PC-9 (cell line): ENCODE measurements at places on chromosomes 6 and 20.

DNA sequence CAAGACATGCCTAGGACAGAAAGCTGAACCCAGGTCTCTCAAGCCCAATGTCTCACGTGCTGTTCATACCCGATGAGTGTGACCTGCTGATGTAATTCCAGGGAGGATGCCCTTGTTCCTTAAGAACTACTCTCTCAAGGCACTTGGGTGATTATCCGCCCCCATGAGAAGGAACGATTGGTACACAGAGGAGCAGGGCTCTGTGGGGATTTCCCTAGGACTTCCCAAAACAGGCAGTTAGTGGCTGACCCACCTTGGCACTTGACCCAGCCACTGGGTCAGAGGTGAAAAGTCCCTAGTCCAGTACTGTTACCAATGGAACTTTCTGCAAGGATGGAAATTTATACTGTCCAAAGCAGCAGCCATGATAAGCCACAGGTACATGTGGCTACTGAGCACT, 9.2 kb upstream of the BPIFB6 start:
- DNase-seq, result no peak

GRCh38 chr20:6769903-6770785, 2.7 kb downstream of the BMP2 start:
- DNase-seq, result no peak

GRCh38 chr6:73209117-73209516, 16.2 kb downstream of the KHDC1L start:
- DNase-seq, result no peak

DNA sequence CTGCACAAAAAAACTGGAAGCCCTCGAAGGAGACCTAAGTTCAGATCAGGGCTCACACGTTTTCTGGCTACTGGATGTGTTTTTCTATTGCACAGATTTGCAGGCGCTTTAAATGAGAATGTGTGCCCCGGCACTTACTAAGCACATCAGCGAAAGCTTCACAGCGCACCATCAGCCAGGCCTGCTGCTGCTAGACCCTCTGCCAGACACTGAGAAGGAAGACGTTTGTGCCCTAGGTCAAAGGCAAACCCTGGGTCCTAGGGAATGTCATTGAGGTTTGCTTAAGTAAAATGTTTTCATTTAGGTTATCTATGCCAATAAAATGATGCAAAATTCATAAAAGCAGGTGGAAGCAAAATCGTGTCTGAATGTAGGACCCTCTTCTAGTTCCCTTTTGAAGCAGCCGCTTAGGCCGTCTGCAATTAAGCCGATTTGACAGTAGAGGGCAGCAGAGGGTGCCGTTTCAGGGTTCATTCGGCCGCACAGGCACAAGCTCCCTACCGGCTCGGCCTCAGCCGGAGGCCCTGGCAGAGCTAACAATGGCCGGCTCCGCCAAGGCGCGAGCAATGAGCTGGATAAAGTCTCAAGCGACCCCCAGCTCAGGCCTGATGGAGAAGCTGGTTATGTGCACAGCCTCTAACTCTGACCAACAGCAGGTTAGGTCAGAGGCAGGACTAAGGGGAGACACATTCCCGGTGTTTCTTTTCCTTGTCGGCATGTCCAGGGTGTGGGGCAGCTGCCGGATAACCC, 107.2 kb upstream of the FOXA2 start:
- peak; percentile 72 for DNase-seq

DNA sequence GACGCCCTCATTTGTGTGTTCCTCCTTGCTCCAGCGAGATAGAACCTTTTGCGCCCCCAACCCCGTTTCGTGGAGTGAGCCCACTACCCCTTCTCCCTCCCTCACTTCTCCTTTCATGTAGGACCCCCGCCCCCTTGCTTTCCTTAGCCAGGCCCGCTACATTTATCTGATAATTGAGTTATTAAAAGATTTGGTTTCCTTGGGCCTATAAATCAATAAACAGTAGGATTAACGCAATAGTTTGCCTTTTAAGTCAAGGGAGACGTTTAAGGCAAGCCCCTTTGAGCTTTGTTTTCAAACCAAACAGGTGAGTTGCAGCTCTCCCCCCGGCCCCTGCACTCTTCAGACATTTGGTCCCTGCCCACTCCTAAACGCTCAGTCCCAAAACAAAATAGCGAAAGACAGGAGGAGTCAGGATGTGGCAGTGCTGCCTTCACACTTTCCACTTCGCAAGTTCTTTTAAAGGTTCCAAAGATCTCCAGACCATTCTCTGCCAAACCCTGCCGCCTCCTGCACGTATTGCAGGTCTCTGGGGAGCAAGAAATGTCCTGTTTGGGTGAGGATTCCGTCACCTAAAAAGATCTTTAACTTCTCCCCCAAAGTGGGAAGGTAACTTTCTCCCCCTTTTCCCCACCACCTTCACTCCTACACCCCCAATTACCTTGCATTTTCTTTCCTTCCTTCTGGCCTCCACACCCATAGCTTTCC, 27.6 kb downstream of the TFAP2B start:
- DNase-seq, result no peak

- peak; percentile 41 for DNase-seq
Observed at GRCh38 chr6:75210885-75211739, 5.3 kb upstream of the COL12A1 start.

DNA sequence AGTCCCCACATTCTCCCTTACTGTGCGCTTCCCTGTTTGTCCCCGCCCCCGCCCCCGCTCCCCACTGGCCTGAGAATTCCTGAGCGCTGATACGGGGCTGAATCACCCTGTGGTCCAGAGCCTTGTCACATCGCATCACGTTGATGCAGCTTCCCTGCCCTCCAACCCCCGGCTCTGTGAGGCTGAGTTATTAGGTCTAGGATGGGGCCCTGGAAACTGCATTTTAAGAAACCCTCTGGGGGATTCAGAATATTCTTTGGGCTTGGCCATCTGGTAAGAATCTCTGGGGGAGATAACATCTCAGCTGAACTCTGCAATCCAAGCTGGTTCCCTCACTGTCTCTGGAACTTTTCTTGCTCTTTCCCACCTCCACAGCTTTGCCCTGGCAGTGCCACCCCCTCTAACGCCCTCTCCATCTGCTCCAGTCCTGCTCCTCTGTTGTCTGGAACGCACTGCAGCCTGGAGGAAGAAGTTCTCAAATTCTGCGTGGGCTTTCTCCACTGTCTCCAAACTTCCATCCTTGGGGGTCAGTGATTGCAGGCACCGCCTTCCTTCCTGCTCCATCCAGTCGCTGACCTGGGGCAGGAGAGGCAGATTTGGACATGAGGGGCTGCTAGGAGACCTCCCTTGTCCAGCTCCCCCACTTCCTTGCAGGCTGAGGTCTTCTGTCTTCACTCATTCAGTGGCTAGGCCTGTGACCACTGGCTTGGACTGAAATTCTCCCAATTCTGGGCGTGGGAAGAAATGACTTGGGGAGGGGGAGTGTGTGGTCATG, 42.6 kb downstream of the KIAA1755 start:
- DNase-seq, result peak; percentile 81

DNA sequence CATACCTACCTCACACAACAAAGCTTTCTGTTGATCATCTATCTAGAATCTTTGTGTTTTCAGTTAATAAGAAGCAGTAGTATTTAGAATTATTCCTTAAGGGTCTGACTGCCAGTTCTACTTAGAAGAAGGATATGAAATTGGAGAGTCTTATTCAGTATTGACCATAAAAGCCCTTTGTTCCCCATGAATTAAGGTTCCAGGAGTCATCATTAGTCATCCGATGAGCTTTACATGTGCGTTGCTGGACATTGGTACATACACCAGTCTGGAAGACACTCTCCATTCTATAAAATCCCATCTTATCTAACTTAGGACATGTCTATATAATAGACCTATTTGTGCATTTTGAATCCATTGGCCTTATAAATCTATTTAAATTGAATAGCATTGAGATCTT, 34.4 kb upstream of the RNF217 start:
- DNase-seq, result no peak

GRCh38 chr20:15806105-15806504, 767.1 kb downstream of the KIF16B start:
- no peak for DNase-seq

GRCh38 chr6:108484016-108484415, 76.7 kb upstream of the FOXO3 start:
- no peak for DNase-seq

DNA sequence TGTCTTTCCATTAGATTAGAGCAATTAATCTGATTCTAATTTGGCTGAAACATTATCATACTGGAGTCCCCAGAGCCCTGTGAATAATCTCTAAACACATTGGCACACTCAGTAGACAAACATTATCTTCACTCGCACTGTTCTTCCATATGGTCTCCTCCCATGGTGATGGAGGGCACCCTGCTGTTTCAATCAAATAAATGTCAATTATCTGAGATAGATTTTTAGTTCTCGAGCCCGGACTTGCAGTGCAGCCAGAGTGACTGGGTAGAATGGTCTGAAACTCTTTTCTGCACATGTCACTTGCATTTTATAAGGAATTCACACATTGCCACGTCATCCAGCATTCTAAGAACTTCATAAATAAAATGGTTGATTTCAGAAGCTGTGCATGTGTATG, 90.6 kb upstream of the MAP3K7 start:
- DNase-seq, result no peak

DNA sequence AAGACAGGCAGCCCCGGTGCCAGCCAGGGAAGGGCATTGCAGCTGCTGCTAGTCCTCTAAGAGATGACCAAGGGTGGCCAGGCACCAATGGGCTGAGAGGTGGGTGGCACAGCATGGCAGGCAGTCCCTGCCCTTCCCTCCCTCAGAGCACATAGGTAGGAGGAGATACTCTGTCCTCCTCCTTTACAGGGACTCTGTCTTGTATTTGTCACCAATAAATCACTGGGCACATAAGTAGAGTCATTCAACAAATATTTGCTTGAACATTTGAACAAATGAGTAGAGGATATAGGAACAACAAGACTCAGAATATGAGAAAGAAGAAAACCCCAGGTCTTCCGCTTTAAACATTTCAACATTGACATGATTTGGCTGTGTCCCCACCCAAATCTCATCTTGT, 69.4 kb upstream of the CLDN20 start:
- DNase-seq, result peak; percentile 60

GRCh38 chr20:47917549-47918070, 132.3 kb upstream of the SULF2 start:
- DNase-seq, result no peak

GRCh38 chr20:3729811-3730540, 2.5 kb upstream of the HSPA12B start:
- DNase-seq, result no peak

DNA sequence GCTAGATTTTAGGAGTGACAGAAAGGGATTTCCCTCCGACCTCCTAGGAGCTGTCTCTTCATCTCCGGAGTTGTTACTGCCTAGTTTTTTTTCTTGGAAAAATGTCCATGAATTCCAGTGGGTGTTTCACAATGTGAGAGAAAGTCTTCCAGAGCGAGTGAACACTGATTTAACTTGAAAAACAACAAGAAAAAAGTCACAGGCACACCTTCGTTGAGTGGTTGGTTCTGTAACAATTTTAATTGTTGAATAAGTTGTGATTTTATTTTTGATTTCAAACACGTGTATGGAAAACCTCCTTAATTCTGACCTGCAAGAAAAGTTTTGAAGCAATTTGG, 2.9 kb downstream of the TFAP2C start:
- no peak for DNase-seq

DNA sequence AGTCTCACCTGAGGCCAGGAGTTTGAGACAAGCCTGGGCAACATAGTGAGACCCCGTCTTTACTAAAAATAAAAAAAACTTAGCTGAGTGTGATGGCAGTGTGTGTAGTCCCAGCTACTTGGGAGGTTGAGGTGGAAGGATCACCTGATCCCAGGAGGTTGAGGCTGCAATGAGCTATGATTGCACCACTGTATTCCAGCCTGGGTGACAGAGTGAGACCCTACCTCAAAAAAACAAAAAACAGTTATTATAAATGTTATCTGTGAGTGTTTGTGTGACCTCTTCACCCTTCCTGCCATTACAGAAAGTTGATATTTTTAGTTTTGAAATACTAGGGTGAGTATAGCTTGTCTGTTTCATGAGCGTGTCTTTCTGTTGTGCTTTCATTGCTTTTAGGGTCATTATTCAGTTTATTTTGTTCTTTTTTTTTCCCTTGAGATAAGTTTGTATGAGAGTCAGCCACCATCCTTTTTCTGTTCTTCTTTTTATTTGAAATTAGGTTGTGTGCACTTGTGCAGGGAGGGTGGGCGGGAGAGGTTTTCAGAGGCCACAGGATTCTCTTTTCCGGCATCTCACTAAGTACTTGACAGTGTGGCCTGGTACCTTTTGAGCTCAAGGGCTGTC, 26.2 kb downstream of the CDYL start:
- no peak for DNase-seq

- no peak for DNase-seq
Observed at GRCh38 chr6:15048367-15048766, 197.5 kb upstream of the JARID2 start.

DNA sequence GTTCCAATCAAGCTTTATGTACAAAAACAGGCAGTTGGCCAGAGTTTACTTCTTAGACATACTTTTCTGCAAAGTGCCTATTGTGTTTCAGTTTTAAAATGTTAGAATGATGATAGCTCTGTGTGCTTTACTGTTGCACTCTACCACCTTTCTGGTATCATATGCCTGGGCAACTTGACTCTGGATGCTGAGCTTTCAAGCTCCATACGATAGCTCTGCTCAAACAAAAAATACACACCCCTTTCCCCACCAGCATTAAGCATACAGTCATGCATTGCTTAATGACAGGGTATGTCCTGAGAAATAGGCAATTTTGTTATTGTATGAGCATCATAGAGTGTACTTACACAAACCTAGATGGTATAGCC, 123.1 kb downstream of the RCAN2 start:
- DNase-seq, result no peak

DNA sequence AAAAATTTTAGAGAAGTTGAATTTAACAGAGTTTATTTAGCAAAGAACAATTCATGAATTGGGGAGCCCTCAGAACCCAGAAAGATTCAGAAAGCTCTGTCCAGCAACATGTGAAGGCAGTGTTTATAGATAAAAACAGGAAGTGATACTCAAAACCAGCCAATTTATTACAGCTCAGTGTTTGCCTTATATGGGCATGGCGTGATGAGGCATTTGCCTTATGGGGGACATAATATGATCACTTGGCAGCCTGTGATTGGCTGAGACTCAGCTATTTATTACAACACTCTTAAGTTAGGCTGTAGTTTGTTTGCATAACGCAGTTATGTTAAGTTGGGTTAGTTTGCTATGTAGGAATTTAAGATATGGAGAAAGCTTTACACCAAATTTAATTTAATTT, 11.5 kb downstream of the HLA-DPA1 start:
- DNase-seq, result peak; percentile 52

GRCh38 chr20:19881990-19882389, 123.9 kb downstream of the RIN2 start:
- no peak for DNase-seq

GRCh38 chr20:38346247-38346651, at the start of gene LBP:
TSS of gene LBP (plus strand) at chr20:38346482. CDS start at chr20:38346517, 35 bp downstream.
- no peak for DNase-seq

DNA sequence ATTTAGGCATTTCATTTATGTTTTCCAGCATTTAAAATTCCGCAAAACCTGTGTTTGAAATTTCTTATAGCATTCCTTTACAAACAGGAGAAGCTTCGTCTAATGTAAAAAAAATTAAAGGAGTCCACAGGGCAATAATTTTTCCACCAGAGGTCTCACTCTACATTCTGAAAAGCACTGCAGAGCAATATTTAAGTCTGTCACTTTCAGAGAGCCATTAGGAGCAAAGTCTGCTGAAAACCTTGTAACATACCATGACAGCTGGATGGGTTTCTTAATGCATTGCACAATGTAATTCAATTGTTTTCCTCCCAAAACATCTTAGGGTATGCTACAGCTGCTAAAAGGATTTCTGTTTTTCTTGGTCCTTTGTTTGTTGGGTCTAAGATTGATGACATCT, 18.0 kb downstream of the BAG2 start:
- no peak for DNase-seq

- DNase-seq, result no peak
Observed at GRCh38 chr6:5280920-5281319, 19.6 kb downstream of the FARS2 start.
